ENCODE measurements at places on chromosomes 16 and 17.

DNA sequence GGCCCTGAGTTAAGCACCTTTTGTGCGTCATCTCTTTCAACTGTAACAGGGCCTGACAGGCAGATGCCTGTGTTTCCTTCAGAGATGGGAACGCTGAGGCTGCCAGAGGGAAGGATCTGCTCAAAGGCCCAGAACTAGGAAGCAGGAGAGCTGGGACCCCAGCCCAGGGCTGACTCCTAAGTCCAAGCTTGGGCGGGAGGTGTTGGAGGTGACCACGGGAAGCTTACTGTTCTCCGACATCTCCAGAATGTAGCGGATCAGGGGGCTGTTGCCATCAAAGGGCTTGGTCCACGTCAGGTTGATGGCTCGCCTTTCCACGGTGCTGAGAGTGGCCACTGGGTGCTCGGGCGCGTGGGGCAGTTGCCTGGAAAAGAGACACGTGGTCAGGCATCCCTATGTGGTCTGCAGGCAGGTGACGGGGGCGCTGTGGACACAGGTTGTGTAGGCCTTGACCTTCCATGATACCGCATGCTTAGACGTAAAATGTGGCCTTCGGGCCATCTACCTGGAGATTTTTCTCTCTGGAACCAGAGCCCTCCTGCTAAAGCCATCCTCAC lies 111.4 kb upstream of the CDC42EP4 start:
- DNase-seq = no peak

GRCh38 chr16:71746442-71747046 lies 22.0 kb upstream of the PHLPP2 start:
- DNase-seq = no peak

GRCh38 chr16:30786115-30786935 lies 680 bp downstream of the ZNF629 start:
- no peak for DNase-seq

DNA sequence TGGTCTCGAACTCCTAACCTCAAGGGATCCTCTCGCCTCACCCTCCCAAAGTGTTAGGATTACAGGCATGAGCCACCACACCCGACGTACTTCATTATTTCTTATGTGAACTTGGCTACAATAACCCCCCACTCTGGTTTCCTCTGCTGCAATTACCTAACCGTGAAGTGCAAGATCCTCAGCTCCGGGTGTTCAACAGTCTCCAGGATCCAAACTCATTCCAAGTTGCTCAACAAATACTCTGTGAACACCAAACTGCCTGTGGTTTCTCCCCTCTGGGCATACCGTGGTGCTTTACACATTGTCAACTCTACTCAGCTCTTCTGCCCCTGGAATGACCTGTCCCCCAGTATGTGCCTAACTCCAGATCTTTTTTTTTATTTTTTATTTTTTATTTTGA lies 6.8 kb upstream of the SULT1A1 start:
- no peak for DNase-seq

Data from stimulated activated CD8-positive, alpha-beta memory T cell treated with anti-CD3 and anti-CD28 coated beads, Interleukin-15, amount 100 ng/mL, for 48 hours (primary cell).